A549 treated with dexamethasone at 1 μM for 4 hours (cell line): ENCODE measurements at places on chromosomes 12 and 14. TPM values are rescaled to one million over a fixed set of nuclear protein-coding genes. Genes with fewer than 3 reads are reported as not detected.

Gene IL23A
- 0.17 to 0.49 TPM (median 0.32 TPM) in 4 of 5 replicates, not detected in the other for total RNA-seq

Gene ABHD12B
- not detected in 5 replicates for total RNA-seq

Gene MUCL1
- total RNA-seq: not detected in 5 replicates

Gene MMP19
- total RNA-seq: 0.29 to 0.45 TPM (median 0.32 TPM) in 5 replicates

Gene NEUROD4
- total RNA-seq: 0.03 TPM in 1 of 5 replicates, not detected in the others

Gene HSP90B1
- total RNA-seq: 566 to 645 TPM (median 619 TPM) in 5 replicates

Gene ADSS1
- 5.1 to 6.7 TPM (median 5.5 TPM) in 5 replicates for total RNA-seq

Gene CCDC177
- 0.04 to 0.07 TPM (median 0.05 TPM) in 4 of 5 replicates, not detected in the other for total RNA-seq

Gene KLHL33
- 0.01 TPM in 1 of 5 replicates, not detected in the others for total RNA-seq

Gene CLEC4A
- total RNA-seq: 0.37 TPM in 1 of 5 replicates, not detected in the others

Gene CD4
- not detected in 5 replicates for total RNA-seq

Gene PCED1B
- 14.2 to 17.8 TPM (median 15.5 TPM) in 5 replicates for total RNA-seq

Gene ADCK1
- total RNA-seq: 4.4 to 6.5 TPM (median 5.6 TPM) in 5 replicates

Gene CSRNP2
- total RNA-seq: 10.5 to 15.2 TPM (median 13.3 TPM) in 5 replicates

Gene CELA1
- not detected in 5 replicates for total RNA-seq

Gene PPP1R36
- total RNA-seq: 0.06 to 0.40 TPM (median 0.24 TPM) in 5 replicates

Gene SYNDIG1L
- not detected in 5 replicates for total RNA-seq

Gene SELPLG
- total RNA-seq: 0.82 to 1.2 TPM (median 0.99 TPM) in 5 replicates

Gene CCDC38
- total RNA-seq: 0.06 to 0.15 TPM (median 0.10 TPM) in 5 replicates

Gene TDP1
- 12.2 to 17.2 TPM (median 14.4 TPM) in 5 replicates for total RNA-seq

Gene PACS2
- total RNA-seq: 17.9 to 31.2 TPM (median 26.3 TPM) in 5 replicates

Gene GPR68
- total RNA-seq: 0.20 to 0.48 TPM (median 0.29 TPM) in 5 replicates

Gene C3AR1
- not detected in 5 replicates for total RNA-seq

Gene NKX2-1
- total RNA-seq: 0.05 to 0.11 TPM in 2 of 5 replicates, not detected in the others

Gene PZP
- not detected in 5 replicates for total RNA-seq

Gene SPX
- total RNA-seq: 3.6 to 5.0 TPM (median 4.4 TPM) in 5 replicates

Gene RHOJ
- total RNA-seq: not detected in 5 replicates

Gene PLEKHD1
- total RNA-seq: 0.01 to 0.03 TPM (median 0.02 TPM) in 4 of 5 replicates, not detected in the other

Gene APOF
- not detected in 5 replicates for total RNA-seq

Gene ENDOU
- total RNA-seq: 0.07 to 0.09 TPM in 2 of 5 replicates, not detected in the others

Gene CPM
- 5.3 to 8.4 TPM (median 6.8 TPM) in 5 replicates for total RNA-seq

Gene AICDA
- total RNA-seq: 0.13 to 0.21 TPM (median 0.16 TPM) in 5 replicates

Gene IFI27L2
- total RNA-seq: 46.1 to 64.1 TPM (median 49.7 TPM) in 5 replicates

Gene KRT6A
- 11.5 to 16.2 TPM (median 14.0 TPM) in 5 replicates for total RNA-seq

Gene AP4S1
- total RNA-seq: 8.3 to 11.3 TPM (median 9.3 TPM) in 5 replicates

Gene SIRT4
- total RNA-seq: 0.57 to 1.0 TPM (median 0.65 TPM) in 5 replicates

Gene ANKS1B
- 0.20 to 0.52 TPM (median 0.51 TPM) in 5 replicates for total RNA-seq

Gene HOXC12
- total RNA-seq: 0.02 to 0.05 TPM (median 0.03 TPM) in 3 of 5 replicates, not detected in the others

Gene CRY1
- 20.7 to 26.4 TPM (median 22.5 TPM) in 5 replicates for total RNA-seq

Gene KRT74
- not detected in 5 replicates for total RNA-seq

Gene NGB
- 0.05 TPM in 1 of 5 replicates, not detected in the others for total RNA-seq

Gene RHEBL1
- 2.9 to 4.4 TPM (median 4.0 TPM) in 5 replicates for total RNA-seq
